ENCODE measurements at places on chromosomes 7 and 10.
A peak's percentile ranks its signal among the peaks of the same experiment; 100 is the strongest.

GRCh38 chr10:51340366-51340765 is 266.1 kb downstream of the PRKG1 start:
- H3K4me3 ChIP-seq: no peak overlapping the region
- H3K27me3 ChIP-seq: no peaks in the 10 kb centered on the region

DNA sequence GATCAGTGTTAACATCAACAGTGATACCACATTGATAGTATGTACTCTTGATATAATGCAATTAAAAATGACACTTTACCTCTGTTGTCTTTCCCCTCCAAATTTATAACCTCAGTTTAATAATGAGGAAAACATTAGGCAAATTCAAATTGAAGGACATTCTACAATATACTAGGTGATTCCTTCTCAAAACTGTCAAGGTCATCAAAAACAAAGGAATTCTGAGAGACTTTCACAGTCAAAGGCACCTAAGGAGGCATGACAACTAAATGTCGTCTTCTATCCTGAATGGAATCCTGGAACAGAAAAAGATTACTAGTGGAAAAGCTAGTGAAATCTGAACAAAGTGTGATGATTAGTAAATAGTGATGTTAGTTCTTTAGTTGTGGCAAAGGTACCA is 22.3 kb upstream of the NXPH1 start:
- H3K27ac ChIP-seq: no peak overlapping the region
- no peak overlapping the region for H3K4me3 ChIP-seq
- H3K36me3 ChIP-seq: no peaks in the 10 kb centered on the region
- peaks cover 3% of the 10 kb centered on the region for H3K4me1 ChIP-seq
- no peak for DNase-seq

DNA sequence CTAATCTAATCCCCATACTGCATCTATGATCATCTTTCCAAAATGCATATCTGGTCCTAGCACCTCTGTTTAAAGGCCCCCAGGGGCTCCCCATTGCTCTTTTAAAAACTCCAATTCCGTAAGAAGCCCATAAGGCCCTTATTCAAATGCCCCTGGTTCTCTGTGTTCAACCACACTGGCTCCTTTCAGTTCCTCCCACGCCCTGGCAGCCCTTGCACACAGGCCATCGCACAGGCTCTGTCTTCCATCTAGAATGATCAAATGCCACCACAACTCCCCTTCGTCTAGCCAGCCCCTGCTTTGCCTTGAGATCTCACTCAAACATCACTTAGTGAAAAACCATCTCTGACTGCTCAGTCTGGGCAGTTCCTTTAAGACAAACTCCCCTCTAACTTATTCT is 112.9 kb upstream of the LYZL2 start:
- peaks cover 15% of the 10 kb centered on the region for H3K27me3 ChIP-seq
- no peak overlapping the region for H3K4me3 ChIP-seq
- H3K4me1 ChIP-seq: no peaks in the 10 kb centered on the region
- no peak overlapping the region for H3K27ac ChIP-seq

- peaks cover 33% of the 10 kb centered on the region for H3K4me1 ChIP-seq
- H3K36me3 ChIP-seq: no peaks in the 10 kb centered on the region
- peaks cover 97% of the 10 kb centered on the region for H3K27me3 ChIP-seq
These were observed 1.0 kb upstream of the PAX2 start for GRCh38 chr10:100744136-100744986.

GRCh38 chr7:101112233-101112632 is 14.7 kb upstream of the SERPINE1 start:
- DNase-seq: no peak
- H3K27me3 ChIP-seq: no peaks in the 10 kb centered on the region
- H3K4me1 ChIP-seq: no peaks in the 10 kb centered on the region
- no peaks in the 10 kb centered on the region for H3K36me3 ChIP-seq
- H3K4me3 ChIP-seq: no peak overlapping the region
- H3K27ac ChIP-seq: peak overlapping the region; percentile 25
